ENCODE measurements at places on chromosomes 5 and 9. TPM values are rescaled to one million over a fixed set of nuclear protein-coding genes. Genes with fewer than 3 reads are reported as not detected.

TMC1 gene
- total RNA-seq, result not detected

OTP gene
- total RNA-seq, result not detected

NR5A1 gene
- total RNA-seq, result not detected

FCN2 gene
- not detected for total RNA-seq

NOXA1 gene
- total RNA-seq, result 3.0 TPM

WNK2 gene
- total RNA-seq, result not detected

EXOSC3 gene
- total RNA-seq, result 34.6 TPM

HAPLN1 gene
- not detected for total RNA-seq

WDR38 gene
- not detected for total RNA-seq

RECK gene
- 7.8 TPM for total RNA-seq
